Activated CD4-positive, CD25-positive, alpha-beta regulatory T cell treated with anti-CD3 and anti-CD28 coated beads, Interleukin-2, amount 50 U/mL, for 24 hours (primary cell): ENCODE measurements at places on chromosomes 1 and 21.
A peak's percentile ranks its signal among the peaks of the same experiment; 100 is the strongest.

GRCh38 chr1:208335371-208336136 is 91.4 kb upstream of the PLXNA2 start:
- no peak for ATAC-seq

- ATAC-seq = no peak
Measured at GRCh38 chr1:66982561-66983260, 57.9 kb downstream of the MIER1 start.

DNA sequence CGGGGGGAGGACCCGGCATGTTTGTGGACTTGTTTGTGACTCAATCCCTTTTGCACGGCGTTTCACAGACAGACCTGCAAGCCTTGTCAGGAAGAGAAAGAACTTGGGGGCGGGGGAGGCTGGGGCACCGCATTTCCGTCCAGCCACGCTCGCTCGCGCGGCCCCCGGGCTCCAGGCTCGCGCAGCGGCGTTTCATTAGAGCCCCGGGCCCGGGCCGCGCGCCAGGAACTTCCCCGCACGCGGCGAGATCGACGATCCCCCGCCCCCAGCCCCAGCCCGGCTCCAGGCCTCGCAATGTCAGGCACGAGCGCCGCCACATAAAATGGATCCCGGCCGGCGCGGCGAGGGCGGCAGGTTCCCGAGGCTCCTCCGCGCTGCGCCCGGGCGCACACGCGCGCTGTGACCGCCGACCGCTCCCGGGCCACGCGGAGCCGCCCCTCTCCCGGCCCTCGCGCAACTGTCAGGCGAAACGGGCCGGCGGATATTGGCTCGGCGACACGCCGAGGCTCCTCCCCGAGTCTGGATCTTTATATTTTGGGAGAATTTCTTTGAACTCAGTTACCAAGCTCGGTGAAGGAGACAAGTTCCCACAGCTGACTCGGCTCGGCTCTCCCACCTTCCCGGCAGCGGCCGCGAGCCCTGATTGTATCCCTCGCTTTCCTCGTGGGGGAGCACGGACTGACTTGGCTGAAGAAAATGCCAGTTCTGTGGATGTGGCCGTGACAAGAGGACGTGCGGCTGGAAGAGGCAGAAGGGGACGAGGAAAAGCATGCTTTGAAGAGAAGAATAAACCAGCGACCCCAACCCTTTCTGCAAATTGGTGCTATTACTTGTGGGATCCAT is at the start of gene KIF26B:
TSS of gene KIF26B (plus strand) at position 557 of the 843 bp plus-strand sequence. CDS start 440 bp downstream, outside the sequence.
- ATAC-seq = no peak

DNA sequence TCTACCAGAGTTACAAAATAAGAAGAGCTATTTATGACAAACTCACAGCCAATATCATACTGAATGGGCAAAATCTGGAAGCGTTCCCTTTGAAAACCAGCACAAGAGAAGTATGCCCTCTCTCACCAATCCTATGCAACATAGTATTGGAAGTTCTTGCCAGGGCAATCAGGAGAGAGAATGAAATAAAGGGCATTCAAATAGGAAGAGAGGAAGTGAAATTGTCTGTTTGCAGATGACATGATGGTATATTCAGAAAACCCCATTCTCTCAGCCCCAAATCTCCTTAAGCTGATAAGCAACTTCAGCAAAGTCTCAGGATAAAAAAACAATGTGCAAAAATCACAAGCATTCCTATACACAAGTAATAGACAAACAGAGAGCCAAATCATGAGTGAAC is 1169.5 kb downstream of the AMY1C start:
- ATAC-seq = no peak

DNA sequence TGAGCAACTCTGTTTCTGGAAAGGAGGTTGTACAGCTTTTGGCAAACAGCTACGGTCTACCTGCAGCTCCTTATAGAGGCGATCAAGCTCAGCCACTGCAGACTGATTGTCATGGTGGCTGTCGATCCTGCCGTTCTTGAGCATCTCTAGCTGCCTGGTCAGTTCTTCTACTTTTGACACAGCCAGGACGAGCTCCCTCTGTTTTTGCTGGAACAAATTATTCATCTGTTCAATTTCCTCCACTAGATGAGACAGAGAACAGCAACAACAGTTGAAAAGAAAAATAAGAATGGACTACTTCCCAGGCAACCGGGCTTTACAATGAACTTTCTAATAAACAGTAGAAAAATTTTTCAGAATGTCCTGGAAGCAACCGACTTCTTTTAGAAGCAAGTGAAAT is 42.5 kb downstream of the TP53BP2 start:
- no peak for ATAC-seq

- ATAC-seq = no peak
Measured at GRCh38 chr1:232613752-232614381, 16.1 kb downstream of the SIPA1L2 start.

DNA sequence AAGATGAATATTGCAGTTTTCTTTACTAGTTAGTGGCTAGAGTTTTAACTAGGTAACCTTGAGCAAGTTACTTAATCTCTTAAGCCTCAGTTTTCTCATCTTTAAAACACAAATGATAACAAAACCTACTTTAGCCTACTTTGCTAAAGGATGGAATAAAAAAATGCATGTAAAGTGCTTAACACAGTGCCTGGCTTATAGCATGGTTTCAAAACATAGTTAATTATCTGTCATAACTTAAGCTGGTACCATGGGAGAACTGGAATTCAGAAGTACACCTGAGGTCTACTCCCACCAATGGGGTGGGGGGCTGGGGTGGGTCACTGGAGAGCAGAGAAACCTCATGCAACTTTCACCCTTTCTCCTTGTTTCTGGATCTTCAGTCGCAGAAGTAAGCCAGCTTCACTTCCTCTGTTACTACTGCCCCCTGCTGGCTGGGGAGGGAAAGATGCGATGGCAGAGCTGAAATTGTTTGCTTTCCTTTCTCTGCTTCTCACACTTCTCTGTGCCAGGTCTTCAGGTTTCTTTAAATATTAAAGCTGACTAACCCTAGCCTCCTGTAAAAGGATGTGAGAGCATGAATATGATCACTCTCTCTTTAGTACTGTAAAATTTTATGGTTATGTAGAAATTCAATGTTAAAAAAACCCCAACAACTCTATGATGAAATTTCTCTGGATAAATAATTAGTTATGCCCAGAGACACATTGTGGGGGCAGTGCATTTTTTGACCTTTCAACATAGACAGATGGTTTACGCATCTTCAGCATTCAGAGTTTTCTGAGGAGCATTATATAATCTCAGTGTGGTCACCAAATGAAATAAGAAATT is 324.2 kb downstream of the HLX start:
- ATAC-seq = no peak

GRCh38 chr1:5811419-5811818 is 180.8 kb downstream of the NPHP4 start:
- ATAC-seq = no peak

GRCh38 chr1:164886101-164886500 is 327.1 kb downstream of the PBX1 start:
- ATAC-seq = no peak

DNA sequence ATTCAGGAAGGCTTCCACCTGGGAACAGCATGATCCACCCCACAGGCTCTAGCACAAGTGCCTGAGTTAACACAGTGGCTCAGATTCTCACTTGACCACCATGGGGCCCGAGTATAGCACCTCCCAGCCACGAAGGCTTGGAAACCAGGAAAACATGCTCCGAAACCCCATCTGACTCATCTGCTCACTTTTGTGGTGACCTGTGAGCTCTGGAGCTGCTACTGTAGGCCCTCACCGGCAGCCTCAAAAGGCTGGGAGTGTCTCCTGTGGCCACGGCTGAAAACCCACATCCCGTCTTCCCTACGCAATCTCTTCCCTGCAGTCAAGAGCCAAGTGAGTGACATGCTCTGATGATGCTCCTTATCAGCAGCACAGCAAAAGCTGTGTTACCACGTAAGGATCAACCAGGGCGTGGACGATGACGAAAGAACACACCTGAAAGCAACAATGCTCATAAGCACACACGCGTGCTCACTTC is 81.4 kb downstream of the TGFBR3 start:
- ATAC-seq = peak; percentile 66

- no peak for ATAC-seq
Measured at GRCh38 chr1:45644661-45645060, 20.8 kb upstream of the CCDC17 start.

GRCh38 chr21:31162079-31162699 is 123.9 kb upstream of the KRTAP19-8 start:
- no peak for ATAC-seq

GRCh38 chr1:192491804-192492554 is 83.6 kb upstream of the RGS1 start:
- no peak for ATAC-seq

GRCh38 chr1:226656601-226657277 is 82.3 kb downstream of the ITPKB start:
- no peak for ATAC-seq

DNA sequence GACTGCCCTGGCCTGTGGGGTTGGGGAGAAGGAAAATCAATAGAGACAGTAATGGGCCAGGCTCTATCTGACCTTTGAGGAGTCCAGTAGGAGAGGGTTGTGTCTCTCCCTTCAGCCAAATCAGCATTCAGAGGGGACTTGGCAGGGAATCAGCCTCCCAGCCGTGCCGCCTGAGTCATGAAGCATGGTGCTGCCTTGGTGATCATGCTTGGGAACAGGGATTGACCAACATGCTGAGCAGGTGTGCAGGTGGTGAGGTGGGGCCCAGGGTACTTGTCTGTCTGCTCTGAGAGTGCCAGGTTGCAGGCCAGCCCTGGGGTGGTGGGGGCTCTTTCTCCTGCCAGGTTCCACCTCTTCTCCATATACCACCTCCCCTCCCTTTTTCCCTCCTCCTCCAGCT is 58.9 kb upstream of the TLR5 start:
- ATAC-seq = no peak

DNA sequence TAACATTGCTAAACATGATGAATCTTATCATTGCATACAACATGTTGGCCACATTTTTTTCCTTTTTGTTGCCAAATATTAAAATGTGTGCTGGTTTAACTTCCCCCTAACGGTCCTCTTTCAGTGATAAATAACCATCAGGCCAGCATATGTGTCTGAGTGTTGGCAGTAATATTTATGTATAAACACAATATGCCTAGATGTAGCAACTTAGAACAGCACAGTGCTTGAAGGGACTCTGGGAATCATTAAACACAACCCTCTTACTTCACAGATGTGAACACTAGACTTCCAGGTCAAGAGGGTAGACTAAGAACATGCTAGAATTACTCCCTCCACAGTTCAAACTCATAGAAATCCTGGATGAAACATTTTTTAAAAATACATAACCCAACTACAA is 581.8 kb downstream of the PLPP3 start:
- ATAC-seq = no peak

GRCh38 chr1:230382001-230382491 is 44.1 kb downstream of the PGBD5 start:
- no peak for ATAC-seq

- peak; percentile 82 for ATAC-seq
Measured at GRCh38 chr21:33299181-33299752, 25.5 kb upstream of the IFNAR1 start.

GRCh38 chr1:62897788-62898187 is 113.9 kb downstream of the ATG4C start:
- ATAC-seq = no peak

DNA sequence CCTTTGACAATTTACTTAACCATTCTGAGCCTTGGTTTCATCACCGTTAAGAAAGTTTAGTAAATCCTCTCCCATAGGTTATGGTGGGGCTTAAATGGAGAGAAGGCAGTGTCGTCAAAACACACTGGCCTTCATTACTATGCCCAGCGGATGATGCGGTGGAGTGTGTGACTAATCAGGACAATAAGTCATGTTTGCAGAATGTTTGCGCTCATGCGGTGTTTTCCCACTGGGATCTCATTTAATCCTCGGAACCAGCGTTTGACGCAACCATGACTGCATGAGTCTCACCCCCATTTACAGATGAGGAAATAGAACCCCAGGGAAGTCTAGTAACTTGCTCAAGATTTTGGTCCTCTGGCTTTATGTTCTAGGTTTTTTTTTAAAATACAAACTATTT is 17.5 kb downstream of the SLC26A9 start:
- ATAC-seq = no peak

DNA sequence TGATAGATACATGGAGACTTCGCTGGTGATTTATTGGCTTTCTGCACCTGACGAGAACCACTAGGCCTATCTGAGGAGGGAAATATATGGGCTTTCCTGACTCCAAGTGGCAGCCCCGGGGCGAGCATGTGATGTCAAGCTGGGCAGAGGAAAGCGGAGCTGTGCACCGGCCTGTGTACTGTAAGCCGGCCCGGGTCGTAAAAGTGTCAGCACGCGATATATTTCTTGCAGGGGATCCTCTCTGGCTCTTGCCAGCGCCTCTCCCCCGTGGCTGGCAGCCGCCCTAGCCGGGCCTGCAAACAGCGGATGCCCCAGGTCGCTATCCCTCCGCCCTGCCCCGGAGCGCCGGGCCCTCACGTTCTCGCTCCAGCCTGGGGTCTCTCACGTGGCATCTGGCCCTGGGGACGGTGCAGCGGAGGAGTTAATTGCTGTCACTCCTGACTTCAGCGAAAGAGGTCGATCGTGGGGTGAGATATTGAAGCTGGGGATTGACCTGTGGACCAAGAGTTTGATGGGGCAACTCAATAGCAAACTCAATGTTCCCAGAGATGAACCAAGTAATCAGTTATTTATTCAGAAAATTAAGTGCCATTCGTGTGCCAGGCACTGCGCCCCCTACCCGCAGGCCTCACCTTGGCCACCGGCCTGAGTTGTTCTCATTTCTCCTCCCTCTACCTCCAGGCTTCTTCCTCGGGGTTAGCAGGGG is 41.0 kb upstream of the HAO2 start:
- peak; percentile 39 for ATAC-seq

GRCh38 chr21:19731251-19731650 is 1267.0 kb upstream of the NCAM2 start:
- ATAC-seq = no peak

GRCh38 chr21:19420565-19420964 is 1017.0 kb upstream of the TMPRSS15 start:
- ATAC-seq = no peak

DNA sequence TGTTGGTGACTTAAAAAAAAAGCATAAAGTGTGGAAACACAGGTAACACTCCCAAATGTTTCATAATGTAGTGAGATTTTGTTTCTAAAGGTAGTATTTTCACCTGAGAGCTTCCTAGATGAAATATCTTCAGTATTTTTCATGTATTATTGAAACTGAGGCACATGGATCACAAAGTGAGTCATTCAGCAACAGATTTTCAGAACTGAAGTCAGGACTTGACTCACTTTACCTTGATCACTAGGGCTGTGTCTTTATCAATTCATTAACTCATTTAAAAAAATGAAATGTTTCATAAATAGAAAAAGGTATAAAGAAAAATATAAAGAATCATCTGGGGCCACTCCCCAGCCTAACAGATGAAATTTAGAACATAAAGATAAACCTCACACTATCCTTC is 66.5 kb upstream of the RCC1 start:
- no peak for ATAC-seq

DNA sequence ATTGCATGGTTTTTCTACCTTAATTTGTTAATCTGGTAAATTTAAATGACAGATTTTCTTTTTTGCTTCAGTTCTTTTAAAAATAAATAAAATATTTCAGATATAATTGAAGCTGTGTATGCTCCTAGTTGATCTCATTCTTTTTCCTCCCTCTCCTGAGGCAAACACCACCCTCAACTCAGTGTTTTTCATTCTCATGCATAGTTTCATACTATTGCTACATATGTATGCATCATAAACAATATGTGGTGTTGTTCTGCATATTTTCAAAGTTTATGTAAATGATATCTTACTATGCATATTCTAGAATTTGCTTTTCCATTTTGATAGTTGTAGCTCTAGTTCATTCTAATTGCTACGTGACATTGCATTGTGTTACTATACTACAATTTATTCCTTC is 257.2 kb upstream of the POU3F1 start:
- no peak for ATAC-seq

- ATAC-seq = no peak
Measured at GRCh38 chr1:108595507-108595906, 35.6 kb downstream of the EEIG2 start.

- ATAC-seq = no peak
Measured at GRCh38 chr1:96130432-96130831, 591.2 kb upstream of the PTBP2 start.
